ENCODE measurements at places on chromosomes 5 and 9.

- DNase-seq: no peak
Measured at GRCh38 chr5:21654-22233, 70.2 kb upstream of the PLEKHG4B start.

DNA sequence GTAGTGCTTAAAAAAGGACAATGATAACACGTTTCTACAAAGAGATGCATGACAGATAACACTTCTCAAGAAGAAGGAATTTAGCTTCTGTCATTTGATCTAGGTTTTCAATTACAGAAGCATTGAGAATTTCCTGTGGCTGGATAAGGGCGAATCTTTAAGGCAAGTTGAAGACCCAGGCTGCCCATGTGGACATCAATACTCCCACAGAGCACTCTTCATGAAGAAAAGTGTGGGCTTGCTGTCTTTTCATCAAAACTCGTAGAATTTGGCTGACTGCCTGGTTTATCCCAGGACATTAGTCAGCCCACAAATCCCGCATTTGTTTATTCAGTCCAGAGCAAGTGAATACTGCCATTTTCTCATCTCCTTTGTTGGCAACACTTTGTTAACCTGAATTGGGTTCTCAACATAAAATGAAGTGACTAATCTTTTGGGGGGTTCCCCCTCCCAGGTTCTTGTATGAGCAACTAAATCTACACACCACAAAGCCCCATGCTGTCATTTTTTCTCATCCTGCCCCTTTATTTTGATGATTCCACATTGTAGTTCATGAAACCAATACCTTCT is 43.4 kb upstream of the CDKN2B start:
- no peak for DNase-seq

DNA sequence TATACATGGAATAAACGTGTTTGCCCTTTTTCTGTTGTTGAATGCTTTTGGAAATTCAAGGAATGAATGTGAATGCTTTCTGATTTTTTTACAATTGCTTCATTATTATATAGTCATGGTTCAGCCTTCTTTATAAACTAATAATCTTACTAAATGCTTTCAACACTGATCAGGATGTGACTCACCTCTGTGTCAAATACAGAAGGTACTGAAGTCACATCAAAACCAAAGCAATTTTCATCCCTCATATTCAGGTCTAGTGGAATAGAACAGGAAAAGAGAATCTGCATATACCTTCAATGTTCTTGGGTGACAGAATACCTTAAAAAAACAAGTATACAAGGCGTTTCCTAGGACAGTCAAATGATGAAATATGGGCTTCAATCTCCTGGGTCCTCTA is 170.7 kb downstream of the PDE4D start:
- DNase-seq: no peak

GRCh38 chr5:124952079-124952478 is 205.6 kb upstream of the ZNF608 start:
- no peak for DNase-seq

GRCh38 chr9:130150779-130151382 is 21.3 kb upstream of the NCS1 start:
- DNase-seq: no peak

All from NCI-H1417 (cell line).